ENCODE measurements at places on chromosomes 7 and 10. TPM values are rescaled to one million over a fixed set of nuclear protein-coding genes. Genes with fewer than 3 reads are reported as not detected.
A peak's percentile ranks its signal among the peaks of the same experiment; 100 is the strongest.

TRPV6 gene
- 27.7 TPM for total RNA-seq

- no peak for DNase-seq
Observed at GRCh38 chr7:155284496-155285274, 13.0 kb upstream of the INSIG1 start.

- DNase-seq, result peak; percentile 41
Observed at GRCh38 chr7:128446306-128446705, 9.4 kb upstream of the HILPDA start.

- DNase-seq, result no peak
Observed at GRCh38 chr10:71529207-71529827, 132.6 kb downstream of the CDH23 start.

DNA sequence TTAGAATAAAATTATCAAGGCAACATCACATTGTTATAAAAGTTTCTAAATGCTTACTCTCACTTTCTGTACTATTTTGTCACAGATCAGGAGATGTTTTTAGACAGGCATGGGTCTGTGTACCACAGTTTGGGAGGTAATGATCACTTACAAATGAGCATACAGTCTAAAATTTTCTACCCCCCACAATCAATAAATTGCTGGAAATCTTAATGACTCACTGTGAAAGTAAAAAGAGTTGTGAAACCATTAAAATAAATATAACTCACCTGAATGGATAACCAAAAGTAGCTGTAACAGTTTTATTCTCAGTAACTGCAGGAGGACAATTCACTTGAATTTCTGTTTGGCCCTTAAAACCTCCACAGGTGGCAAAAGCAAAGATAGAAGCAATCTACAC, 13.2 kb downstream of the SYPL1 start:
- DNase-seq, result no peak

DNA sequence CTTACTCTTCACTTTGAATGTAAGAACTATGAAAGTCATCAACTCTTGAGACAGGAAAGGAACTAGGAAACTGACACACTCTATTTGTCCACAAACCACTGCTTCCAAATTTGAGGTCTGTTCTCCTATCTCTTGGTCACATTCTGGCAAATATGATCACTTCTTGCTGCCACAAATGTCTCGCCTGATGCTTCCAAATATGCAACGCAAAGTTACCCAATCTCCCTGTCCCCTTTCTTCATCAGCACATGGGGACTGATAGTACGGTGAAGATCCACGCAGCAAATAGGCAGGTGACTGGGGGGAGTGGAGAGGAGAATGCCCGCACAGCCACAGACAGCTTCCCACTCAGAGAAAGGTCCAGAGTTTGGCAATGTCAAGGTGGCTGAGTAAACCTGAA, 92.6 kb upstream of the TCF7L2 start:
- DNase-seq, result no peak

- no peak for DNase-seq
Observed at GRCh38 chr10:30999070-30999712, 32.5 kb downstream of the ZNF438 start.

PWWP2B gene
- total RNA-seq, result 46.0 TPM

- DNase-seq, result no peak
Observed at GRCh38 chr10:117345143-117345542, 30.1 kb downstream of the PDZD8 start.

- DNase-seq, result no peak
Observed at GRCh38 chr7:101957744-101958525, 140.5 kb downstream of the CUX1 start.

GRCh38 chr7:33823913-33824312, 81.4 kb upstream of the BMPER start:
- no peak for DNase-seq

PIP gene
- not detected for total RNA-seq

SPDYE16 gene
- total RNA-seq, result 1.3 TPM

DNA sequence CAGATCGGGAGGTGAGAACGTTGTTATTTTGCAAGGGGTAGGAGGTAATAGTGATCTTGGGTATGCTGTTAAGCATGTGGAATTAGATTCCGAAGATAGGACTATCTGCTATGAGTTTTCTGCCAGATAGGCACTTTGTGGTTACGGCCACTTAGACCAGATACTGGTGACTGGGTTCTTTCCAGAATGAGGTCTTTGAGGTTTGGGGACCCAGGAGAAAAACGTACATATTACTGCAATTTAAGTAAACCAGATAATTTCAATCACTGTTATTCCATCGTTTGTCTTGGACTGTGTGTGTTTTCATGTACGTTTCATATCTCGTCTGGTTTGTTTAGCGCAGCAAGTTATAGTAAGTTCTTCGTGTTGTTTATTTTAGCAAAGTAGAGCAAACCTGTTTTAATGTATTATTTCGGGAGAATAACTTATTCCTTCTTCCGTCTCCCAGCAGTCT, 312 bp downstream of the ARL4A start:
- DNase-seq, result no peak

All from ureter (tissue), 1 donor.